ENCODE measurements at places on chromosomes 2 and 18.

DNA sequence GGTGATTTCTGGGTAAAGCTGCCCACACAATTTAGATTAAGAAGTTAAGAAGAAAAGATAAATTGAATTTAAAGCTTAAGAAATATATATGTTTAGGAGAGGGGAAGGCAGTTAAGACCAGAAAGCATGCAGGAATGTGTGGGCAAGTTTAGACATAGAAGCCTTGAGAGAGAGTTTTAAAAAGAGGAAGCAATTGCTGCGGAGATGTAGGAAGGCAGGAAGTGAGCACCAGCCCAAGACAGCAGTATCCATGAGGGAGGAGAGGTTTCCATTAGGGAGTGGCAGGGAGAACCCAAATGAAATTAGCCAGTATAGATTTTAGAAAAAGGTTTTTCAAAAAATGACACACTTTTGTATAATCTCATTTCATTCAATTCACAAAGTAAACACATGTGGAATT, 24.3 kb downstream of the DSC2 start:
- DNase-seq: no peak

DNA sequence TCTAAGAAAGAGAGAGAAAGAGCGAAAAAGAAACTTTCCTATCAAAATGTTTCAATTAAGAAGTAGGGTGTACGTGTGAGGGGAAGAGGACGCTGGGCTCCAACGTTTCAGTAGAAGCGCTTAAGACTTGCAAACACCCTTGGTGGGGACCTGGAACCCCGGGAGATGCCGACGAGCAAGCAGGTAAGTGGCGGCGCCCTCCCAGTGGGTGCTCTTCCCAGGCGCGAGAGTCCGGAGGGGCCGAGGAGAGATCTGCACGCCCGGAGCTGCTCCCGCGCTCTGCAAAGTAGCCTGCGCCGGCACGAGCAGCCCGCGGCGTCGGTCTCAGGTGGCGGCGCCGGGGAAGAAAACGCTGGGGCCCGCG, 678 bp upstream of the OTX1 start:
- no peak for DNase-seq

DNA sequence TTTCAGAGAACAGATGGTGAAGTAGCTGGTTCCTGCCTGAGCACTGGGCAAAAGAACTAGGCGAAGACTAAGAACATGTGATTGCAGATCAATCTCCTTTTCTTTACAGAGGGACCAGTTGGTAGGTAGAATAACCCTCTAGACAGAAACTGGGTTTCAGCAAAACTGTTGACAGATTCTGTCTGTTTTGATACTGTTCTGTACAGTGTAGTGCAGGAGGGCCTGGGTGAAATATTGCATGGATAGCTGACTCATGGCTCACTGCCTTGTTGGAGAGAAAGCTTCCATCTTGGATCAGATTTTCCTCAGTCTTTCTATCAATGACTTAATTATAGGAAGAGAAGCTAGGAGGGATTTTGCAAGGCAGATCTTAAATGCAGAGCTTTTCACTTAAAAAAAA, 95.8 kb downstream of the ZNF532 start:
- no peak for DNase-seq

DNA sequence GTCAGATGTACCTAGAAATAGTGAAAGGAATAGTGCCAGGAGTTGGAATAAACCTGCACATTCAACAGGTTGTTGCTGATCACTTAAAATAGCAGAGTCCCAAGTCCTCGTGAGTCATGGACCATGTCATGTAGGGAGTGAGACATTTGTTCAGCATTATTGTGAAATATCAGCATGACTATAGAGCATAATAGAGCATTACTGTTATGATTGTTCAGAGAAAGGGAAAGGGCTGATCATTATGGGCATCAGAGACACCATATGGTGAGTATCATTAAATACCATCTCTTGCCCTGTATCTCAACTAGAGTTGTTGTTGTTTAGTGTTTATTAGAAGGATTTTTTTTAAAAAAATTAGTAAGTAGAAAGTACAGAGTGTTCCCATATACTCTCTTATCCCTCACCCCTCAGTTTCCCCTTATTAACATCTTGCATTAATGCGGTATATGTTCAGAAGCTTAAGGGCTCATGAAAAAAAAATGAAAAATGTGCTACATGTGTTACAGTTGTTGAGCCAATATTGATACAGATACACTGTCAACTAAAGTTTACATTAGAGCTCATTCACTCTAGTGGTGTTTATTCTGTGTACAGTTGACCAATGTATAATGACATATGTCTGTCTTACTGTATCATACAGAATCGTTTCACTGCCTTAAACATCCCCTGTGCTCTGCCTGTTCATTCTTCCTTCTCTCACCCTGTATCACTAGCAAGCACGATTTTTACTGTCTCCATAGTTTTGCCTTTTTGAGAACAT, 5.7 kb downstream of the ELAC1 start:
- no peak for DNase-seq

DNA sequence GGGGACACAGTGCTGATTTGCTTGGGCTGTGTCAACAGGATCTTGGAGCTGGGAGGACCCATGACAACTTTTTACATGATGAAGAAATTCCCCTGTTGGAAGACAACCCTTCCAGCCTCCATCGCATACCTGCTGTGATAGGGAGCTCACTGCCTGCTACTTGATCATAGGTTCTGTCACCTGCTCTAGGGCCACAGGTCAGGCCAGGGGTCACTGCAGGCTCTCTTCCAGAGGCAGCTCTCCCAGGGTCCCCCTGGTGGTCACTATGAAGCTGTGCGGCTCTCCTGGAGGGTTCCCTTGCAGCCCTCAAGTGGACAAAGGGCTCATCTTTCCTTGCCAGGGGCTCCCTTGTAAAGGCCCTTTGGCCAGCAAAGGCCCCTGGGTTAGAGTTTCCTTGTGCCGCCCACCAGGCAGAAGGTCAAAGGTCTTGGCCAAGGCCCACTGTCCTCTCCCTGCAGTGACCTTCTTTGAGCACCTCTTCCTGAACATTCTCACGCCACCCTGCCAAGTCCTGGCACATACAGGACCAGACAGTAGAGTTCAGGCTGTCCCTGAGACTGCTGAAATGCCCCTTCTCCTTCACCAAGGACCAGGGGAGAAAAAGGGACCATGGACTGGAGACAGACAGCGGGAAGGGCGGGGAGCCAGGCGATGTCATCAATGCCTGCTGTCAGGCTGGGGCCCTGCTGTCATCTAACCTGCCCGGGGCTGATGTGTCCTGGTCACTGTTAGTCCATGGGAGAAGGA, 345.1 kb downstream of the DYSF start:
- DNase-seq: no peak

DNA sequence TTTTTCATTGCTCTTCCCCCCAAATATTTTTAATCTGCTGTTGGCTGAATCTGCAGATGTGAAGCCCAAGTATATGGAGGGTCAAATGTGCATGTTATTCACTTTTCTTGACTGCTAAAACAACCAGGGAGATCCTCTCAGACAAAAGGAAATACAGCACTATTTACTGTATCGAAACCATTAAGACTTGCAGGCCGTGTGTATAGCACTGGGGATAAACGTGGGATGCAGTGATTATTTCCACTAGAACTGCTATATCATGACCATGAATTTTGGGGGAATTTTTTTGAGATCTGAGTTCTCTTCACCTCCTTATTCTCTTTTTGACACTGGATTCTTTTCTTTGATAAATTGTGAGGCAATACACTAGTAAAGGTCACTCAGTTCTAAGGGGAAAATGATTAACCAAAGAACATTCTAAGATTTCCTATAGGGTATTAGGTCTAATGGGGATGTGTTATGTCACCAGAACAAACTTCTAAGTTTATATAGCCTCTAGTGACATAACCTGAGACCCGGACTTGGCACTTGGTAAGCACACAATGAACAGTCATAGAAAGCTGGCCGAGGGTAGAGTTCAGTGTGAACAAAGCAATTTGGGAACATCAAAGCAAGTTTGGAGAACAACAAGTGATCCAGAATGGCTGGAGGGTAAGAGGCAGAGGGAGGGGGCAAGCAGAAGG, 14.9 kb upstream of the UGT1A1 start:
- no peak for DNase-seq

DNA sequence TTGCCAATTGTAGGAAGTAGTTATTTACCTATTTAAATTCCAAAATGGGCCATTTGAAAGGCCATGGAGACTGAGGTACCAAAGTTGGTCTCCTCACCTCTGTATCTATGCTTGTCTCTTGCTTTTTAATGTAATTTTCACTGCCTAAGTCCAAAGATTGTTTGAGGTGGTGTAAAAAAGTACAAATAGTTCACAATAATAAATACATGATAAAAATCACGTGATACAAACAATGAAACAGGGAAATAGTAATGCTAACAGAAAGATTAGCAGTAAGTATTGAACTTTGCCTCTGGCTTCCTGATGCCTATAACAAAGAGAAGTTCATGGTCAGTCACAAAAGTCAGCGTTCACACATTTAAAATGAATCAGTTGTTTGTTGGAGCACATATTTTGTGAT, 67.6 kb downstream of the CNTNAP5 start:
- DNase-seq: no peak

- no peak for DNase-seq
Observed at GRCh38 chr2:227536445-227536844, 62.2 kb upstream of the SCYGR2 start.

DNA sequence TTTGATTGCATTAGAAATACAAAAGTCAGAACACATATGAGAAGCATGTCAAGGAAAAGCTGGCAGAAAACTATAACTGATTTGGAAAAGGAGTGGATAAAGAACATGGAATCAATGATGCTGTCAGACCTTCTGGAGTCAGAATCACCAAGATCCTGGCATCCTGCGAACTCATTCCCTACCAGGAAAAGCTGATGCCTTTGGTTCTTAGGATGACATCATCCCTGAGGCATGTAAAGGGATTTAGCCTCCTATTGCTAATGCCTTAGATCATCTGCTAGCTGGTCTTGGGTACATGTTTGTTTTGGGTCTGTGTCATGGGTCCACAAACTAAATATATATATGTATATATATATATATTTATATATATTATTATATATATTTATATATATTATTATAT, 680.7 kb downstream of the EPHA4 start:
- no peak for DNase-seq

- no peak for DNase-seq
Observed at GRCh38 chr2:69811018-69811417, 18.4 kb upstream of the GMCL1 start.

DNA sequence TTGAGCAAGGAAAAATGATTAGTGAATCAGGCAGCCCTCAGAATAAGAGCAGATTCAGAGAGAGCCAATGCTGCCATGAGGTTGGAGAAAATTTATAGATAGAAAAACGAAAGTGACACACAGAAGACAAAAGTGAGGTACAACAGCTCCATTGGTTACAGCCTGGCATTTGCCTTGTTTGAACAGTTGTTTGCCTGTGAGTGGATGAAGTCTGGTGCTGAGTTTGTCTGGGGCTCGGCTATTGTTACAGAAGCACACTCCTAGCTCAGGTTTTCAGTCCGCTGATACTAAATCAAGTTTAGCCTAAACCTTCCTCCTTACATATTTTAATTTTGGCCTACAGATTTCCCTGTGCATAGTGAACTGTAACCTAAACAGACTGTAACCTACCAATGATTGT, 387.8 kb upstream of the RAB12 start:
- DNase-seq: no peak

DNA sequence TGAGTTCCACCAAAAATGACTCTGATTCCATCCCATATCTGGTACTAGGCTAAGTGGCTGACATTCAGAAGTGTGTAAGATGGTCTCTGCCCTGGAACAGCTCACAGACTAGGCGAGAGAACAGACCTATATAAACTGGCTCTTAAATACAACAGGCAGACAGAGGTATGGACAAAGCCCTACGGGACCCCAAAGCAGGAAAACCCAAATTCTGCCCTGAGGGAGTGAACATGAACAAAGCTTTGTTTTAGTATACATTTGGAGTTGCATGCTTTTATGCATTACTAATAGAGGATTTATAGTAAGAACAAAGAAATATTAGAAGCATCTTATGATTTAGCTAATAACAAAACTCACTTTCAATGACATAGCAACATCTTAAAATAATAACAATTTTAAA, 25.1 kb downstream of the GDF7 start:
- no peak for DNase-seq

GRCh38 chr2:85230679-85231467, 96.9 kb downstream of the TGOLN2 start:
- DNase-seq: no peak

DNA sequence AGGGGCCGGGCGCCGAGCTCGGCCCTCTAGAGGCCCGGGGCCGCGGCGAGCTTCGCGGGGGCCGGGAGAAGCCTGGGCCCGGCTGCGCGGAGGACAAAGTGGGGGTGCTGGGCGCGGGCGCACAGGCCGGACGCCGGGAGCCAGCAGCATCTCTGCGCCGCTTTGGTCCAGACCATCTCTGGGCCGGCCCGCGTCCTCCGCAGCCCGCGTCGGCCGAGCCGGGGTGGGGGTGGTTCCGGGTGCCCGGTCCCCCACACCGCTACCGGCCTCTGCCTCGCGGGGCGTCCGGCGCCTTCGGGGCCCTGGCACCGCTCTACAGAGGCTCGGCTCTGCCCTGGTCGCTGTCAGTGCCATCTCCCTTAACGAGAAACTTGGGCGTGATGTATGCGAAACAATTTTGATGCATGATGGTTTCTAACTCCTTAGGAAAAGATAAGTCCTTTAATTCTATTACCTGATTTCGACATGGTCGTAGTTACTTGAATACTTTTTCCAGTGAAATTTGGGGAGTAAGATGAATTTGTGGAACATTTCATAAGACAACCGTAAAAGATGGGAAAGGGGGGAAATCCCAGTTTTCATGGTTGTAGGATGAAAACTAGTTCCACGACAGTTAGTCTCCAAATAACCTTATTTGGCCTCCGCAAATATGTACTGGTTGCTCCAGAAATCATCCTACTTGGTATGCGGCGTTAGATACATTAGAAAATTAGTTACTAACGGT, 562 bp downstream of the TWSG1 start:
- no peak for DNase-seq

DNA sequence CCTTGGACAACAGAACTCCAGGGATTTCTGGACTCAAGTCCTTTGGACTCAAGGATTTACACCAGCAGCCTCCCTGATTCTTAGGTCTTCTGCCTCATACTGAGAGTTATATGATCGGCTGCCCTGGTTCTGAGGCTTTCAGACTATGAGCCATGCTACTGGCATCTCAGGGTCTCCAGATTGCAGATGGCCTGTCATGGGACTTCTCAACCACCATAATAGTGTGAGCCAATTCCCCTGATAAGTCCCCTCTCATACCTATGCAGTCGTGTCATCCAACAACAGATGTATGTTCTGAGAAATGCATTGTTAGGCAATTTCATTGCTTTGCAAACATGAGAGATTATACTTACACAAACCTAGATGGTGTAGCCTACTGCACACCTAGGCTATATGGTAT, 61.4 kb upstream of the MSTN start:
- DNase-seq: no peak

DNA sequence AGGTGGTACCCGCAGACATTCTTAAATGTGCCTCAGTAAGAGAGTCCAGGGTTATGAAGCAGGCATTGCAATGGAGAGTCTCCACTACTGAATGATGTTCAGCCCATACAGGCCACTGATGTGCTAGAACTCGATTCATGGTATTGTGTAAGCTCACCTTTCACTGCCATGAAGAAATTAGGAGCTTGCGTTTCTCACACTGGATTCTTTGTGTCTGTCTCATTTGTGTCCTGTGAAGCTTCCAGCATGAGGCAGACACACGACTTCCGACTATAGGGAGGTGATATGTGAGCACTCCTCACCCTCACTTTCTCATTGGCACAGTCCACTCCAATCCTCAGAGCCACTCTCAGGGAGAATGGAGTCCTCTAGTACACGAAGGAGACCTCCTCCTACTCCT, 677.4 kb upstream of the RAB6C start:
- DNase-seq: no peak

- no peak for DNase-seq
Observed at GRCh38 chr2:80303909-80304837, at the start of gene LRRTM1. TSS of gene LRRTM1 (minus strand) at chr2:80304752. CDS start at chr2:80303819, 933 bp downstream.
